CD4-positive, alpha-beta T cell treated with Interleukin-17A for 4 hours (primary cell): ENCODE measurements at places on chromosomes 6 and 20.
A peak's percentile ranks its signal among the peaks of the same experiment; 100 is the strongest.

- DNase-seq, result peak; percentile 7
Observed at GRCh38 chr6:161226009-161226964, 47.6 kb downstream of the AGPAT4 start.

DNA sequence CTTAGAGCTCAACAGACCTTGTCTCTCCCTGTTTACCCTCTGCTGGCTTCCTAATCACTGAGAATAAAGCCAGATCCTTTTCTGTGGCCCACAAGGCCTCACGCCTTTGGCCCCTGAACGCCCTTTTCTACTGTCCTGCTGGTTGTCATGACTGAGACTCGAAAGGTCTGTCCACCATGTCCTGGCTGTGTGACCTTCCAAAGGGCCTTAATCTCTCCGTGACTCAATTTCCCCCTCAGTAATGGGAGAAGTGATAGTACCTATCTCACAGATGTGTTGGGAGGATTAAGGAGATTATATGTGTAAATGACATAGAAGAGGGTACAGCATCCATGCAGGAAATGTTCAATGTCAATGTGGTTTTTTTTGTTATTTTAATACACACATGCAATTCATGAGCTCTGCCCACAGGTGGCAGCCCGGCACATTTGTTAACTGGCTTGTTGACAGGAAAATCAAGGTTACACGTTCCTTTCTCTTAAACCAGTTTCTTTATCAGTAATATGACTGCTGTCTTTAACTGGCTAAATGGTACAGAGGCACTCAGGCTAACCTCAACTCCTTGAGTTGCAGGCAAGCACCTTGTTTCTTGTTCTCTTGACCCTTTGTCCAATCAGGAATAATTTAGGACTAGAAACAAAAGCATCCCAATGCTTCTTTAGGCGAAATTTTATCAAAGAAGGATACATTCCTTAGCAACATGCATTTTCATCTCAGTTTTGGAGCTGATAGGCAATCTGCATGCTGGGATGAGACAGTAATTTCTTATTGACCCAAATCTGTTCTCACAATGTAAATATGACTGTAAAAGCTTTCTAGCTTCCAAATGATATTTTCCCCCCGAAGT is 16.6 kb downstream of the SLC22A1 start:
- peak; percentile 73 for DNase-seq

DNA sequence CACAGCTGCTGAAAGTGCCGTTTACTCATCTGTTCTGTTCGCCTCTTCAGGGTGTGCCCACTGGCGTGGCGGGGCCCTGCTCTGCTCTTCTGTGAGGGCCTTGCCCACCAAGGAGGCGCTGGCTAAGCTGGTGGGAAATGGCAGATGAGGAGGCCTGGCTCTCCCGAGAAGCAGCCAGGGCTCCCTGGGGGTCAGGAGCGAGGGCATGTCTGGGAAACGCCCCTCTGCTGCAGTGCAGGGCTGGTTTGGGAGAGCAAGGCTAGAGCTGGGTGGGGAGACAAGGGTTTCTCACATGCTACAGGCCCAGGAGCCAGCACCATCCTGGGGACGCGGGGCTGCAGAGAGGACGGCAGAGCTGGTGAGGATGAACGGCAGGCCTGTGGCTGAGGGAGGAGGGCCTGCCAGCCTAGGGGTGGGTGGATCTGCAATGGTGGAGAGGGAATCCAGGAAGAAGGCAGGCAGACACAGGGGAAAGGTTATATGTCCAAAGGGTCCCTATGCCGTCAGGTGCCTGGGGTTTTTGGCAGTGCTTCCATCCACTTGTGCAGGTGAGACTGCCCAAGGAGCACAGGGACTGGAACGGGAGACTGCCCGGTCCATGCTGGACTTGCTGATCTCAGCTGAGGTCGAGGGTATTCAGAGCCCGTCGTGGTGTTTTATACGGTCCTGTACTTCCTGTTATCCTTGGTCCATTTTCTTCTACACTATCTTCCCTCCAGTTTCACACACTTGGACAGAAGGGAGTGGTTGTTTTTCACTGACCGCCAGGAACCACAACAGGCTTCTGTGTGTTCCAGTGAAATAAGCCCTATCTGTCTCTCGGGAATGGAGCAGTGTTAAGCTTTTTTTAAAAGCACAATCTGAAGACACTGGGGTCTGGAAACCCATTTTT is 119.2 kb downstream of the SYCP2 start:
- DNase-seq, result no peak

GRCh38 chr6:113774127-113774825 is 82.9 kb upstream of the MARCKS start:
- no peak for DNase-seq

DNA sequence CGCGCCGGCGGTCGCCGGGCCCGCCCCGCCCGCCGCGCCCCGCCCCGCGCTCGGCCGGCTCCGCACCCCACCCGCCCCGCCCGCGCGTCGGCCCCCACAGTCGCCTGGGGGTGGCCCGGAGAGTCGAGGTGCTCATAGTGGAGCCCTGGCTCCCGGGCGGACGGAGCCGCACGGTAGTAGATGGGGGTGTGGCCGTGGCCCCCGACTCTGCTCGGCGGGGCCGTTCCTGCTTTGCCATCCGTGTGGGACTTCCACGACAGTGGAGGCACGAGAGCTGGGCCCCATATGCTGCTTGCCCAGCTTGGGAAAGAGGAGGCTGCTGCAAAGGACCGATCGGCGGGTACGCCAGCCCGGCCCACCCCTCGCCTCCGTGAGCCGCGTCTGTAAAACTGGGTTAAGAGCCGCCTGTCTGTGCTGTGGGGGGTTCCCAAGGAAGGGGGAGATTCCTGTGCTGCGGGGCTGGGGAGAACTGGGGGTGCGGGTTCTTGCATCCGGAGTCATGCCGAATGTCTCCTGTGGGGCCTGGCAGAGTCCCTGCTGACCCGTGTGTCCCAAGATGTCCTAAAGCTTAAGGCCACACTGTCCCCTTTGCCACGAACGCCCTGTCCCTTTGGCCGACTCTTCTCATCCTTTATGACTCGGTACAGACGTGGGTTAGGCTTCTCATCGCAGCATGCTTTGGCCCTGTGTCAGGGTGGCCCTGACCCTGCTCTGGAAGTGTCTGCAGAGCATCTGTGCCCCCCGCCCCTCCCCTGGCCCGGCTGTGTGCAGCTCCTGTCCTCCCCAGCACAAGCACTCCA is at the start of gene OPRL1:
TSS of gene OPRL1 (plus strand) at position 70 of the 800 bp plus-strand sequence. CDS start 12,639 bp downstream, outside the sequence.
- no peak for DNase-seq

DNA sequence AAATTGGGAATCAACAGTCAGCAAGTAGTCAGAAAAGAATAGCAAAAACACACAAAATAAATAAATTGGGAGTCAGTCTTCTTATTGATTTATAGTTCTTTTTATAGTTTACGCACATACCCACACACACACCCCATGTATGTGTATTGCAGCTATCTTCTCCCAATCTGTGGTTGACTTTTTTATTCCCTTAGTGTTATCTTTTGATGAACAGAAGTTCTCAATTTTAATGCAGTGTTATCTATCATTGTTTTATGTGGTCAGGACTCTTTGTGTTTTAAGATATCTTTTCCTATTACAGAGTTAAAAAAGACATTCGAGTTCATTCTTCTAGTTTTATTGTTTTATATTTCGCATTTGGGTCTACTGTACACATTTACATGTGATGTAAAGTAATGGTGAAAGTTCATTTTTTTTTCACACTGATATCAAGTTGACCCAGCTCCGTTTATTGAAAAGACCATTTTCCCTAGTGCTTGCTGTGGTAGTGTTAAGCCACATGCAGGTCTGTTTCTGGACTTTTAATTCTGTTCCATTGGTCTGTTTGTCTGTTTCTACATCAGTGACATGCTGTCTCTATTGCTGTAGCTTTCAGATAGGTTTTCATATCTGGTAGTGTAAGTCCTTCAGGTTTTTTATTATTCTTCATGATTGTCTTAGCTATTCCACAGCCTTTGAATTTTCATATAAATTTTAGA is 78.4 kb downstream of the ZFAND3 start:
- DNase-seq, result no peak

DNA sequence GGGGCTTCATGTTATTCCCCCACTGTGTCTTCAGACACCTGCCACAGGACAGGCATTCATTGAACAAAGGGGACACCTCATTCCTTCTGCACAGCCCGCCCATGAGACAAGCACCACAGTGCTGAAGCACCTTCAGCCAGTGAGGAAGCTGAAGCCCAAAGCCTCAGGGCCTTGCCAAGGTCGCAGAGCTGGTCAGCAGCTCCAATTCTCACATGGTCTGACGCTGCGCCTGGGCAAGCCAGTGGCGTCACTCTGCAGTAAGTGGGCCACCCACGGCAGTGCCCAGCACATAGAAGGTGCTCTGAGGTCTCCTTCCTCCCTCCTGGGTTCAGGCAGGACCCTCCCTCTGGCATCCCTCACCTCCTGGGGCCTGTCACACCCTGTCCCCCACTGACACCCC is 43.2 kb downstream of the GRM4 start:
- DNase-seq, result no peak

GRCh38 chr6:10418862-10419748 is 4.2 kb upstream of the TFAP2A start:
- no peak for DNase-seq

GRCh38 chr6:1597121-1597744 is 12.5 kb upstream of the FOXC1 start:
- DNase-seq, result no peak

- no peak for DNase-seq
Observed at GRCh38 chr6:3213334-3213695, 14.1 kb downstream of the TUBB2B start.

GRCh38 chr6:150546457-150546856 is 53.2 kb upstream of the PLEKHG1 start:
- no peak for DNase-seq

- no peak for DNase-seq
Observed at GRCh38 chr6:112007254-112007653, 46.6 kb upstream of the CCN6 start.

DNA sequence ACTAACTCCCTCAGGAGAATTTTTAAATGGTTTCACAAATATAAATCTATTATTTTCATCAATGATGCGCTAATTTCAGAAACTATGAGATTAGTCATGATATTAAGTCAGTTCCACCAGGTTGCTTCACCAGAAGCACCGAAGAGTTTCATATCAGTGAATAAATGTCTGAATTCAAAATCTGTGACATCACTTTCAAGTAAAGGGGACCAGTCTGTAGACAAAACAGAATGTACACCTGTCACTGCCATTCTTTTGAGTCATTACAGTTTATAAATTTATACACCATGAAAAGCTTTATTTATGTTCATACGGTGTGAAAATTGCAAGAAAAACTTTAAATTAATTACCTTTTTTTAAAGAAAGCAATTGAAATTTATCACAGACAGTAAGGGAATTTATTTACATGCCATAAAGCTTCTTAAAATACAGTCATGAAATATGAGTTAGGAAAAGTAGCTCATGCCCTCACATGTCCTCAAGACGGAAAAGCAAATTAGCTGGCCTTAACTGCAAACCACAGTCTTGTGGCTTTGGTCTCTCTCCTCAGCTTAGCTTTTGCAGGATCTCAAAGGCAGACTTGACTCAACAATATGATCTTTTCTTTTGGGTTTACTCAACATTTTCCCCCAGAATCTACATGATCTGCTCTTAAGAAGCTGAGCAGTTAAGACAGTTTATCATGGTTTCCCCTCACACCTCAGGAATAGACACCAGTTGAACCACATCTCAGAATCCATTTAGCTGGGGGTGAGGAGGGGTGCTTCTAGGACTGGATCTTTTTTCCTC is 177.7 kb upstream of the MCHR2 start:
- DNase-seq, result no peak

DNA sequence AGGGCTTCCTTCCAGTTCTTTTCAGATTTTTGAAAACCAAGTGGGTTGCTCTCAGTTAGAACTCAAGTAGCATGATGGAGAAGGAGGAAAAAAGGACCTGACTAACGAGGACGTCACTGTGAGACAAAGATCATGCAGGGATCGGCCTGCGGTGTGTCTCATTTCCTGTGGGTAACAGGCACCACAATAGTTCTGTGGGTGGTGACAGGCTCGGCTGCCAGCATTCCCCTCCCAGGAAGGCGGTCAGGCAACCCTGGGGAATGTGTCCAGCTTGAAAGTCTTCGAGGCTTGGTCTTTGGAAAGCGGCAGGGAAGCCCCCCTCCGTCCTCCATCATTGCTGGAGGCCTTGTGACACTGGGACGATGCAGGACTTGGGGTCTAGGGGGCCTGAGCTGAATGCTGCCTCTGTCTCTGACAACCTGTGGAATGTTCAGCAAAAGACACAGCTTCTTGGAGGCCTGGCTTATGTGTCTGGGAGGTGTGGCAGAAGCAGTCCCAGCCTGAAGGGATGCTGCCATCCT is 121.0 kb downstream of the BCAS1 start:
- peak; percentile 81 for DNase-seq

GRCh38 chr6:133699741-133700385 is 189.1 kb upstream of the TCF21 start:
- no peak for DNase-seq

GRCh38 chr6:3228771-3229565 is 1.5 kb upstream of the TUBB2B start:
- peak; percentile 52 for DNase-seq

GRCh38 chr20:47506850-47507249 is 5.2 kb downstream of the NCOA3 start:
- no peak for DNase-seq

DNA sequence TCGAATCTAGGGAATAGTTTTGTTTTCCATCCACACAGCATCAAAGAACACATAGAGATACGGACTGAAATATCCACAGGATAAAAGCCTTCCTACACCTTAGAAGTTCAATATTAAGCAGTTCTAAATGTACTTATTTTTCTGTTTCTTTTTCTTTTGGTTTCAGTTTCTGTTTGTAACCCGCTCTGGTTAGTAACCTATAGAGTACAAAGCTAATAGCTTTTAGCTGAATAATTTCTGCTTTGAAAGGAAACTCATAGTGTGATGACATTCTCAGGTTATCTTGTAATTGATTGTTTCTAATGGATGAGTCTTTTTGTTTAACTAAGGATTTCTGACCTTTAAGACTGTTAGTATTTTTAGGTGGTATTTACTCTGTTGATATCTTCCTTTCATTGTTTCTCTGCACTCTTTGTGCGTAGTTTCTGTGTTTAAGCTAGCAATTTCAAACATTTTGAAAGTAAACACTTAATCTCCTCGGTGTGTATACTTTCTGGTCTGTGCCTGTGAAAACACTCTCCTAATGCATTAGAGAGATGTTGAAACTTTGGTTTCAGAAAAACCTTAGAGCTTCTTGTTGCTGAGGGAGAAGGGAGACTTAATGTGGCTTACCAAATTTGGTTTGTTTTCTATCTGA is 385.5 kb downstream of the HDGFL1 start:
- DNase-seq, result no peak

DNA sequence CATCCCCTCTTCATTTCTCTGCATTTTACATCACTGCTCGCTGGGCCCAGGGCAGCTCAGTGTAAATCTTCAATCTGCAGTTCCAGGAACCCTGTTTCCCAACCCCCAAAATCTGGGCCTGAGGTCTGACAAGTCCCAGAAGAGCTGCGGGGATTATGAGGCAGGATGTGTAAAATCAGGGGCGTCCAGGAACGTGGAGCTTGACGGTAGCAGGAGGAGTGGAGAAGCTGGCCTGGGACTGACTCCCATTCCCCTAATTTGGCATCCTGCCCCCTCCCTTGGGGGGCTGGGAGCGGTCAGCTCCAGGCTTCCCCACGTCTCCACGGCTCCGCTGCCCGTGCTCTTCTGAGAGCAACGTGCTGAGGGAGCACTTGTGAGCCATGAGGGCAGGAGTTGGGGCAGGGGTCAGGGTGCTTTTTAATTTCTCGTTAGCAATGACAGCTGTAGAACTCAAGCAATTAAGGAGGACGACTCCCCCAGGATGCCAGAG is 23.4 kb upstream of the VEGFA start:
- DNase-seq, result no peak
